ENCODE measurements at places on chromosomes 3 and 15.

GRCh38 chr3:135337192-135337591 lies 542.1 kb downstream of the EPHB1 start:
- no peak for DNase-seq

GRCh38 chr3:85627932-85628331 lies 669.1 kb downstream of the CADM2 start:
- no peak for DNase-seq

DNA sequence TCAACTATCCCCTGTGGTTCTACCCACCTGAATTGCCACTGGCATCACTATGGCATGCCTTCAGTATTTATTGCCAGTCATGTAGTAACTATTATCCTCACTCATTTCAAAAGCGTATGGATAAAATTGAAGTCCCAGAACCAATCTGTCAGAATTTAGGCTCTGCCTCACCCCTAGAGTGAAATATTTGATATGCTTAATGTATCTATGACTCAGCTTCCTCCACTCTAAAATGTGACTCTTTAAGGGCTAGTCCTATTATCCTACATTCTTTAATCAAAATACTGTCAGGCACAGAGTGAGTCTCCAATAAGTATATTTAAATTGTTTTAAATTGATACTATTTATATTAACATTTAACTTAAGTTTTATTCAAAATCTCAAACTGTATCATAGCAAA lies 27.6 kb downstream of the ARPP21 start:
- no peak for DNase-seq

DNA sequence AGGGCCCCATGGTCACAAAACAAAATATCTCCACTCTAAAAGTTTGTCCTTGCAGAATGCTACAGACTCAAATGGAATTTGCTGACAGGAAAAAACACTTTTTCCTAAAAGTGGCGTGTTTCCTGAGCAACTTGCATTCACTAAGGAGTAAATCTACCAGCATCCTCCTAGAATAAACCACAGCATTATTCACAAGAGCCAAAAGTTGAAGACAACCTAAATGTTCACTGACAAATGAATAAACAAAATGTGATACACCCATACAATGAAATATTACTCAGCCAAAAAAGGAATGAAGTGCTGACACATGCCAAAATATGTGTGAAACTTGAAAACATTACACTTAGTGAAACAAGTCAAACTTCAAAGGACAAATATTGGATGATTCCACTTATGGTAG lies 28.9 kb downstream of the ITGB5 start:
- DNase-seq, result no peak

GRCh38 chr3:138914870-138915502 lies 32.0 kb downstream of the FOXL2 start:
- DNase-seq, result peak; percentile 67

- DNase-seq, result no peak
Measured at GRCh38 chr3:71132995-71133730, 450.4 kb downstream of the FOXP1 start.

- no peak for DNase-seq
Measured at GRCh38 chr15:29567336-29567735, 254.9 kb downstream of the TJP1 start.

DNA sequence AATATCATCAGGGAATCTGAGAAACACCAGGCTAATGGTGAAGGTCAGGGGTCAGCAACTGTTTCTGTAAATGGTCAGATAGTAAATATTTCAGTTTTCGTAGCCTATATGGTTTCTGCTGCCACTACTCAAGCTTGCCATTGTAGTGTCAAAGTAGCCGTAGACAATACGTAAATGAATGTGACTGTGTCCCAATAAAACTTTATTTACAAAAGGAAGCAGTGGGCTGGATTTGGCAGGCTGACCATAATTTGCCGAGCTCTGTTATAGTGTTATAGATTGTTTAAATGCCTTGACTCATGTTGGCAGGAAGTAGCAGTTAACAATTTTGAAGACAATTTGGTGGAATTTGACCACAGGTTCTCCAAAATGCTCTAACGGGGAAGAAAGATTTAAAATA lies 548.2 kb downstream of the FOXP1 start:
- no peak for DNase-seq

DNA sequence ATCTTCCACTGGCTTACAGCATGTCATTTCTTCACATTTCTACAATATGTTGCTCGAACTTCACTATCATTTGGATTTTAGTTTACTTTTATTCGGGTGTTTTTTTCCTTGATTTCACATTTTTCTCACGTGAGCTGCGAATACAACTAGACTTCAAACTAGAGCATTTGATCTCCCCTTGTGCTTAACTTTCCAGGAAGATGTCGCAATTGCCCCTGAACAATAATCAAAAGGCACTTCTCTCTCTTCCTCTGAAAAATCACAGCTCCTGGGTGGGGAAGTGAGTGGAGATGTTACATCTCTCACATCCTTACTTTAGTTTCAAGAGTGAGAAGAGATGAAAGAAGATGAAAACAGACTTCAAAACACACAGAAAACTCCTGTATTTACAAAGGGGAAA lies 587.9 kb downstream of the TBL1XR1 start:
- DNase-seq, result no peak

- DNase-seq, result no peak
Measured at GRCh38 chr3:195794708-195795107, 17.0 kb downstream of the MUC4 start.

DNA sequence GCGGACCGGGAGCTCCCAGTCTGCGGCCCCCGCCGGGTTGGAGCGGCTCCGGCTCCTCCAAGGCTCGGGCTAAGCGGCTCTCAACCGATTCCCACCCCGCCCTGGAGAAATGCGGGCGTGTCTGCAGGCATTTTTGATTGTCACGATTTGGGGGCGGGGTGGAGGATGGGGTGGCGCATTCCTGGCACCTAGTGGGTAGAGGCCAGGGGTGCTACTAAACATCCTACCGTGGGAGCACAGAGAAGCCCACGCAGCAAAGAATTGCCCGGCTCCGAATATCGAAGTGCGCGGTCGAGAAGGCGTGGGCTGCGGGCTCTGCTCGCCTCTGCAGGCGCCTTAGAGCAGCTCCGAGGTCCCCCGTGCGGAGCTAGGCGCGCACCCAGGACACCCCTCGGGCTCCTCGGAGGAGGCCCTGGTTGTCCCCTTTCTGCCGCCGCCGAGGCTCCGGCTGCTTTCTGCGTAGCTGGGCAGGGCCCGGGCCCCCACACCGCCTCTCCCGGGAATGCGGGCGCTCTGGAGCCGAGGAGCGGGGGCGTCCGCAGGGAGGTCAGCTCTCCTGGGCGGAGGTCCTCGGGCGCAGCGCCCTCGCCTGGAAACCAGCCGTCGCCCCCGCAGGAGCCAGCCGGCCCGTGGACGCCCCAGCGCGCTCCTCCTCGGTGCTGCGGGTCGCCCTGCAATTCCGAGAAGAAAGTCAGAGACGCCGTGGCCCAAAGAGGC lies 16.5 kb upstream of the LAMP3 start:
- peak; percentile 65 for DNase-seq

- peak; percentile 29 for DNase-seq
Measured at GRCh38 chr3:69671082-69671952, 67.9 kb upstream of the MITF start.

DNA sequence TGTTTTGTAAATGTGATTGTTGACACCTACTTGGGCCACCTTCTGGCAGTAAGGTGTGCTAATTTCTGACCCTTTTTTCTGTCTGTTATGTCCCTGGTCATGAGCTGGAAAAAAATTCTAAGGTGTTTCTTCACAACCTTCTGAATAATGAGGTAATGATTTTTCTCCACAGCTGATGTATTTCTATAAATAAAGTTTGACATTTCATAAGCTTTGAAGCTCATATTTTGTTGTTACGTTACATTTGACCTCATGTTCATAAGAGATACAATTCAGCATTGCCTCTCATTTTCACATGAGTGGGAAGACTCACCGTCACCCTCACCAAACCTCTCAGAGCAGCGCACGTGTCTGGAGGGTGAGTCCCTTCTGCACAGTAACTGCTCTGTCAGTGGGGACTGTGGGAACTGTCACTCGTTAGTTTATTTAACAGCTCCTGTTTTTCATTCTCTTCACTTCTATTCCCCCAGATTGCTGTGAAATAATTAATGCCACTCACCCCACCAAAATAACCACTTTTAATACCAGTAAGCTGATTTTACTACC lies 140.9 kb downstream of the PLCL2 start:
- DNase-seq, result no peak

- DNase-seq, result peak; percentile 63
Measured at GRCh38 chr15:87619161-87619960, 637.2 kb downstream of the NTRK3 start.

GRCh38 chr15:63240109-63240508 lies 37.3 kb upstream of the APH1B start:
- no peak for DNase-seq

DNA sequence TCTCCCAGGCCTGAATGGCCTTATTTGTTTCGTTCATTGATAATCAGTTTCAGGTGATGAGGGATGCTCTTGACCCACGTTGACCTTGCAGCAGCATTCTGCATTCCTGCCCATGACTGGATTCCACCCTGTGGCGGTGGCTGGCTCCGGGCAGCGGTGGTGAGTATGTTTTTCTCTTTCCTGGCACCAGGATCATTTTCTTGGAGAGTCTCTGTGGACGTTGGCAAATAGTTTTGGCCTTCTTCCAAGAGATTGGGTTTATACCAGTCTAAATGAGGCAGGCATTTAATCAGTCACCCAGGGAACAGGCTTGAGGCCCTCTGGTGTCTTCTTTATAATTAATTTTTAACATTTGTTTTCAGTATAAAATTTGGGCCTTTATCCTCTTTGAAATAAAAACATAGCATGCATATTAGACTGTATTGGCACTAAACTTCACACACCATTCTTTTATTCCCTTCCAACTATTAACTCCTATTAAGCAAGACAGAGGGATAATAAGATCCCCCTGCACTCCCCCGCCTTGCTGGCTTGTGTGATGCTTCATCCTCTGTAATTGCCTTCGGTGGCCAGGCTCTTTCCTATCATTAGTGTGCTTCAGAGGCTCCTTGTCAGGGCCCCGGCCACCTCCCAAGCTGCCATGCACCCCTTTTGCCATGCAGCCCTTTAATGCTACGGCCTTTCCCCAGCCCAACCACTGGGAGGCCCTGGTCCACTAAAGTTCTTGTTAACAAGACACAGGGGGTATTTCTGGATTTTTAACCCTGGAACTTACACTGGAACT lies 176.2 kb upstream of the TOPAZ1 start:
- DNase-seq, result peak; percentile 16
